ENCODE measurements at places on chromosomes 5 and 9. TPM values are rescaled to one million over a fixed set of nuclear protein-coding genes. Genes with fewer than 3 reads are reported as not detected.

SLC6A18 gene
- not detected for total RNA-seq

PDE8B gene
- total RNA-seq = 1.1 TPM

ZDHHC11B gene
- 1.9 TPM for total RNA-seq

TIFAB gene
- total RNA-seq = not detected

OLFML2A gene
- 11.4 TPM for total RNA-seq

TPPP gene
- 0.65 TPM for total RNA-seq

PGM5 gene
- not detected for total RNA-seq

KIAA0825 gene
- 0.98 TPM for total RNA-seq

IFNA21 gene
- total RNA-seq = not detected

TEK gene
- total RNA-seq = 35.8 TPM

KIF24 gene
- 3.9 TPM for total RNA-seq

ELOVL7 gene
- 5.1 TPM for total RNA-seq

PRRX2 gene
- 7.1 TPM for total RNA-seq

SLC34A3 gene
- total RNA-seq = not detected

PFN3 gene
- not detected for total RNA-seq

CYSRT1 gene
- 1.6 TPM for total RNA-seq

PRDM9 gene
- not detected for total RNA-seq

TAF11L13 gene
- total RNA-seq = not detected

CCDC192 gene
- total RNA-seq = 0.63 TPM

IRX4 gene
- 1.2 TPM for total RNA-seq

DNAH5 gene
- 0.50 TPM for total RNA-seq

PCDHGA3 gene
- 0.39 TPM for total RNA-seq

ENTPD8 gene
- 0.48 TPM for total RNA-seq

TENT4A gene
- total RNA-seq = 25.1 TPM

LAMC3 gene
- 12.3 TPM for total RNA-seq

PCDHA9 gene
- total RNA-seq = 0.36 TPM

ASPN gene
- total RNA-seq = not detected

FOXI1 gene
- not detected for total RNA-seq

BTNL9 gene
- total RNA-seq = 0.89 TPM

PCDHGA9 gene
- 1.1 TPM for total RNA-seq

TSLP gene
- 1.9 TPM for total RNA-seq

IL5 gene
- total RNA-seq = not detected

INSL4 gene
- total RNA-seq = not detected

CBY3 gene
- 1.4 TPM for total RNA-seq

All from H1 (cell line).